ENCODE measurements at places on chromosomes 13 and 19.

DNA sequence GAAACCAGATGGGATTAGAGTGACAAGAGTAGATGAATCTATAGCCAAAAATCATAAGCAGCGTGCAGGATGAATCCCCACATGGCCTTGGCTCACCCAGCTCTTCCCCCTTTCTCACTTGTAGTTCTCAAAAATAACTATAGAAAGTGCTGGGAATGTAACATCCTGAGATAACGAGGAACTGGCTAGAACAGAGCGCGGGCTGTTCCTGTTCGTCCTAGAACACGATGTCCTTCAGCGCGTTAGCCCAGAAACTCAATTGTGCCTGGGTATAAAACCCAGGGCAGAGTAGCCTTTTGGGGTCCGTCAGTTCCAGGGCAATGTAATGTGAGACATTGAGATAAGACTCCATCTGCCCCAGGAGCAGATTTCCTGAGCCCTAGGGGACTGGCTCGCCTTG, 326.2 kb downstream of the TSHZ3 start:
- no peak for DNase-seq

DNA sequence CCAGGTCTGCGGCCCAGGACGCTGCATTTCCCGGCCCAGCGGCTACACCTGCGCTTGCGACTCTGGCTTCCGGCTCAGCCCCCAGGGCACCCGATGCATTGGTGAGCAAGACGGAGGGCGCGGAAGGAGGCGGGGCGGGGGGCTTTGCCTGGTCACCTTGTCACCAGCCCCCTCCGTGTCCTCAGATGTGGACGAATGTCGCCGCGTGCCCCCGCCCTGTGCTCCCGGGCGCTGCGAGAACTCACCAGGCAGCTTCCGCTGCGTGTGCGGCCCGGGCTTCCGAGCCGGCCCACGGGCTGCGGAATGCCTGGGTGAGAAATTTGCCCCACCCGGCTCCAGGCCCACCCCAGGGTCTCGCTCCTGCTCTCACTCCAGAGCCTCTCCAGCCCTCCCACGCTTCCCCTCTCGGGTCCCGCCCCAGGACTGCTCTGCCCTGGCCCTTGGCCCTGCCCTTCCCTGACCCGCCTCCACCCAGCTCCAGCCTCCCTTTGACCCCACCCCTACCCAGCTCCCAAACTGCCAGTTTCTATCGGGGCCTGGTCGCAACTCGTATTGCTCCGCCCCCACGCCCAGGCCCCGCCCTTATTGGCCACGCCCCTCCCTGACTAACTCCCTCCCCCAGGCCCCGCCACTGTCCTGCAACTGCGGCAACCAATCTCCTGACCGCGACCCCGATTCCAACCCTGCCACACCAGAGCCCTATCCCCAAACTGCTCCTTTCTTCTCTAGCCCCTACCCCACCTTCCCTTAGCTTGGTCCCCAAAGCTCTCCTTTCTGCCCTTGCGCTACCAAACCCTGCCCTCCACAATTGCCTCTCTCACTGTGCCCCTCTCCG, 8.6 kb downstream of the LTBP4 start:
- DNase-seq, result peak; percentile 91

GRCh38 chr19:8393192-8393870, 3.2 kb downstream of the RAB11B start:
- no peak for DNase-seq

GRCh38 chr19:15651791-15652190, 11.1 kb downstream of the CYP4F3 start:
- no peak for DNase-seq

DNA sequence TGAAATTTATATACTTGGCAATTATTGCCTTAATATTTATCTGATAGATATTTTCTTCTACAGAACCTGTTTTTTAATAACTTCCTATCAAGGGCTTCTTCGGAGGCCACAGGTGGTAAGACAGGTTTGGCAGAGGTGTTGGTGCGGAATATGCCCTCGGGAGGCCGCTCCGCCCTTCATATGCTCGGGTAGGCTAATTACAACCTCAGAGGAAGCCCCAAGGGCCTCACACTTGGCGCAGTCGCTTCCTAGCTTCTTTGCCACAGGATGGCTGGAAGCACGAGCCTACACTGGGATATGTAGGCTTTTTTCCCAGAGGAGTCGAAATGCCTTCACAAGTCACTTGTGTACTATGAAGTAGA, 68.8 kb downstream of the LMO7 start:
- no peak for DNase-seq

GRCh38 chr13:36251017-36251416, 36.7 kb upstream of the SOHLH2 start:
- DNase-seq, result no peak

- no peak for DNase-seq
These were observed 20.1 kb downstream of the THSD1 start for GRCh38 chr13:52385870-52386269.

DNA sequence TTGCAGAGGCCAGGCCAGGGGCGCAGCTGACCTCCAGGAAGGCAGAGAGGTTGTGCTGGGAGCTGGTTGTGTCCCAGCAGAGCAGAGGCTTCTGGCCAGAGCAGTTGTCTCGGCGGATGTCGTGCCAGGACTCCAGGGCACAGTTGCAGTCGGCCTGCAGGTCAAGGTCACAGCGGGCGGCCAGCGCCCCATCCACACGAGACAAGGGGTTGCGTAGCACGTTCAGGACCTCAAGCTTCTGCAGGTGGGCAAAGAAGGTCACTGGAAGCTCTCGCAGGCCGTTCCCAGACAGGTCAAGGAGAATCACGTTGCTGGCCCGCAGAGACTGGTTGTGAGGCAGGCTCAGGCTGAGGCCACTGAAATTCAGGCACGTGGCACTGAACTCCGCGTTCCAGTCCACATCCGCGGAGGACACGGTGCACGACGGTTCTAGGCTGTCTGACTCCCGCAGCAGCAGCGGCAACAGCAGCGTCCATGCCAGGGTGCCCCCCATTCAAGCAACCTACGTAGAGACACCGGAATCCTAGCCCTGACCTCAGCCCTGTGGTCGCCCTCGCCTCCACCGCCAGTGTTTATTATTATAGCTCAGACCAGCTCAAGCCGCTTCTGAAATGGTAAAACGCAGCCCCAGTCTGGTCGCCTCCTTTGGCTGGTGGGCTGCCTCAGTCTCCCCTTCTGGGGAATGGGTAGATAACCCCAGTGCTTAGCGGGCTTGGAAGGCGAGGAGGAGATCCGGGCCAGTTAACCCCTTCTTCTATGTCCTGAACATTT, 766 bp downstream of the LRRC25 start:
- no peak for DNase-seq

GRCh38 chr19:39046037-39046821, 13.9 kb upstream of the FBXO27 start:
- DNase-seq, result no peak

GRCh38 chr13:26272621-26273020, 18.7 kb downstream of the CDK8 start:
- no peak for DNase-seq

- no peak for DNase-seq
These were observed 8.7 kb downstream of the RNASEH2A start for GRCh38 chr19:12815088-12815487.

- DNase-seq, result no peak
These were observed 2.8 kb downstream of the GRK1 start for GRCh38 chr13:113669755-113670341.

DNA sequence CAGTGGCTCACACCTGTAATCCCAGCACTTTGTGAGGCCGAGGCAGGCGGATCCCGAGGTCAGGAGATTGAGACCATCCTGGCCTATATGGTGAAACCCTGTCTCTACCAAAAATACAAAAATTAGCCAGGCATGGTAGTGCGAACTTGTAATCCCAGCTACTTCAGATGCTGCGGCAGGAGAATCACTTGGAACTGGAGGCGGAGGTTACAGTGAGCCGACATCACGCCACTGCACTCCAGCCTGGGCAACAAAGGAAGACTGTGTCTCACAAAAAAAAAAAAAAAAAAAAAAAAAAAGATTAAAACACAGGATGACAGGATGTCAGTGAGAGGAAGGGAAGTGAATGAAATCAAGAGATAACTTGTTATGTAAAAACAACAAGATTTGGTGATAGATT, 1158.5 kb downstream of the PCDH9 start:
- DNase-seq, result no peak

GRCh38 chr13:109281017-109281902, 505.1 kb downstream of the IRS2 start:
- DNase-seq, result no peak

GRCh38 chr13:96696389-96696900, 297.8 kb downstream of the OXGR1 start:
- DNase-seq, result no peak

DNA sequence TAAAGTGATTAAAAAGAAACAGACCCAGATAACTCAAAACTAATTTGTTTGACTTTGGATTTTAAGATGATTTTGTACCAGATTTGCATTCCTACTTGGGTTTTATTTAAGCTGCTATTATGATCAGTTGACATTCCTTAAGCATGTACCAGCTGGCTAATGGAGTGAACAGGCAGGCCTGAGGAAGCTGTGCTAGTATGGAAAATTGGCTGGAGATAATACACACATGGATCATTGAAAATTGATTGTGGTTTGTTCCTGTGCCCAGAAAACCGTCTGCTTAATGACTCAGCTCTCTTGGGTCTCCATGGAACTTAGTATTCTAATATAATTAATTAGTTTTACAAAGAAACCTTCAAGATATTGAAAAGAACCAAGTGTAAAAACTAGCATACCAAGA, 22.6 kb downstream of the POLR1D start:
- no peak for DNase-seq

GRCh38 chr13:51044023-51044665, 66.9 kb downstream of the C13orf42 start:
- no peak for DNase-seq

- no peak for DNase-seq
These were observed 23.8 kb upstream of the LMO7 start for GRCh38 chr13:75612354-75612753.

DNA sequence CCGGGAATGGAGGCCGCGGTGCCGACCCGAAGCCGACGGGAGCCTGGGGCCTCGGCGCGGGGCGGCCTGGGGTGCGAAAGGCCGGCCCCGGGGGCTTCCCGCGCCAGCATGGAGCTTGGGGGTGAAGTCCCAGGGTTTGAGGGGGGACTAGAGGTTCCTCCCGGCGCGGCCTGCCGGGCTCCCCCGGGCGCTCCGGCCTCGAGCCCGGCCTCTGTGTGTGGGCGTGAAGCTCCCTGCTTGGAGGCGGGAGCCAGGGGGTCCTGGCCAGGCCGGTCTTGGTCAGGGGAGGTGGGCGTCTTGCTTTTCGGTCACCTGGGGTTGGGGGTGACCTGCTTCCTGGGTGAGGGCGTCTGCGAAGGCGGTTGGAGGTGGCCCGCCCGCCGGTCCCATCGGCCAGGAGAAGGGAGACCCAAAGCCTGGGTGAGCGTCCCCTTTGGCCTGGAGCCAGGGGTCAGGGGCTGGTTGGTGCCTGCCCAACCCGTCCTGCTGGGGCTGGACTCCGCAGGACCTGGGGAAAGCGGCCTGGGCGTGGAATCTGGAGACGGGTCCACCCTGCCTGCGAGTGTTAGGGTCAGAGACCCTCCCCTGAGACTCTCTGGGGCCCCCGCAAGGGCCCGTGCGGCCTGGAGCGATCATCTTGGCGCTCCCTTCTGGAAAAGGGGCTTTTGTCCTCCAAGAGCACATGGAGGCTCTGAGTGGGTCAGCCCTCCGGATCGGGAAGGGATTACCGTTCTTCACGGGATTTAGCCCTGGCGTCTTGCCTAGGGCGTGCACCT, 535 bp downstream of the BSG start:
- DNase-seq, result peak; percentile 48

DNA sequence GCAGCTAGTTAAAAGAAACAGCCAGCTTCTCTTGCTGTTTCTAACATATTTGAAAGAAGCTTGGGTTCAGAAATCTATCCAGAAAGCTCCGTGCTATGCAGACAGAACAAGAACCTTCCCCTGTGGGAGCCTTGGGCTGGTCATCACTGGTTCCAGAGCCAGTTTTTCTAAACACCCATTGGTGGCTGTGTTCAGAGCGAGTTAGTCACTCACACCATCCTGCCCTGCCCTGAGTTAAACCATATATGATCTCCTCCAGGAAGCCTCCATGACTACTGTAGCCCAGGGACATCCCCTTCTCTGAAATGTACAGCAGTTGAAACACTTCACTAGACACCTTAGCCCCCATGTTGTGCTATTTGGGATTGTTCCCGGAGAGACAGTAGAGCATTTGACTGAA, 200.8 kb upstream of the SGCG start:
- DNase-seq, result no peak

DNA sequence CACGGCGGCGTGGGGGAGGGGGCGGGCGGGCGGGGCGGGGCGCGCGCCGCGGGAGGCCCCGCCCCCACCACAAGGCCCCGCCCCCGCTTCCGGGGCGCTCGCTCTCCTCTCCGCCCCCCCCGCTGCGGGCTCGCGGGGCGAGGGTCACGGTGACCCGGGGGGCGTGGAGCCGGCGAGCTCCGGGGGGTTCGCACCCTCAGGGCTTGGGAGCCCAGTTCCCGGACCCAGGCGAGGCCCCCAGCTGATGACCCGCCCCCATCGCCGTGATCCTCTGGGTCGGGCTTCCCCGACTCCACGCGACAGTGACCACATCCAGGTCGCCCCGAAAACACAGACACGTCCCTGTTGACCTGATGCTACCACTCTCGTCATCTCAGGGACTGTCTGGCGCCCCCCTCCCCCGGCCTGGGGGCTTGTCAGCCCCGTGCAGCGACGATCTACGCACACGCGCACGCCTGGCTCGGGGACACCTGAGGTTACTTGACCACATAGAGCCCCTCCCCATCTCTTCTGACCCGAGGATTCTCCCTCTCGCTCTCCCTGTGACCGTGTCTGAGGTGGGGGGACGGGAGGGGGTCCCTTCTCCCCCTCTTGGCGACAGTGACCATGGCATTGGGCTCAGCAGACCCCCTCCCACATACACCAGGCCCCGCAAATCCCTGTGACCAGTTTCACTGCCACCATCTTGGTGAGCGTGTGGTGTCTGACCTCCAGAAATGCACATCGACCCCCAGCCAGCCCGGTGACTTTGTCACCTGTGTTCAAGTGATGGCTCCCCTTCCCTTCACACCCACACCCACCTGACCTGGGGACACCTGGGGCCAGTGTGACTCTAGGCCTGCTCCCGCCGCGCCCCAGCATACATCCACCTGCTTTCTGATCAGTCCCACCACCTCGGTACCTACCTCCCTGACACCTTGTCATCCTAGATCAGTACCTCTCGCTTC, 670 bp downstream of the MAP2K7 start:
- DNase-seq, result peak; percentile 81

GRCh38 chr13:108496362-108497210, 132.8 kb upstream of the MYO16 start:
- no peak for DNase-seq

DNA sequence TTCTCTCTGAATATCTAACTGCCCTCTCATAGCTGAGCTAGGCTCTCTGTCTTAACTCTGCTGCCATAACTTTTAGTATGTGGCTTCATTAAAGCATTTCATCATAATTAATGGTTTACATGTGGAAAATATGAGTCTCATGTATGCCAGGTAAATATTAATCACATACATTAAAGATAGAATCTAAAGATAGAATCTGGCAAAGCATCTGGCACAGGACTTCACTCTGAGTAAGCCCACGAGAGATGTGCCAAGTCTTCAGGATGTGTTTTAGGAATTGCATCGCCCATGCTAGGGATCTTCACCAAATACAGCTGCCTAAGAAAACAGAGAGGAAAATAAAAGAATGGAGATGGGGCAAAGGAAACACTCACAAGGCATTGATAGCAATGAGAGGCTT, 285.8 kb downstream of the DIAPH3 start:
- no peak for DNase-seq

GRCh38 chr19:38780443-38780842, 7.1 kb upstream of the LGALS7 start:
- no peak for DNase-seq

GRCh38 chr19:24101459-24102115, 14.6 kb downstream of the ZNF254 start:
- no peak for DNase-seq

GRCh38 chr13:26487781-26488180, 69.7 kb upstream of the WASF3 start:
- no peak for DNase-seq

- DNase-seq, result no peak
These were observed 391.6 kb downstream of the KCNRG start for GRCh38 chr13:50406831-50407230.
